ENCODE measurements at places on chromosomes 5 and 9.

DNA sequence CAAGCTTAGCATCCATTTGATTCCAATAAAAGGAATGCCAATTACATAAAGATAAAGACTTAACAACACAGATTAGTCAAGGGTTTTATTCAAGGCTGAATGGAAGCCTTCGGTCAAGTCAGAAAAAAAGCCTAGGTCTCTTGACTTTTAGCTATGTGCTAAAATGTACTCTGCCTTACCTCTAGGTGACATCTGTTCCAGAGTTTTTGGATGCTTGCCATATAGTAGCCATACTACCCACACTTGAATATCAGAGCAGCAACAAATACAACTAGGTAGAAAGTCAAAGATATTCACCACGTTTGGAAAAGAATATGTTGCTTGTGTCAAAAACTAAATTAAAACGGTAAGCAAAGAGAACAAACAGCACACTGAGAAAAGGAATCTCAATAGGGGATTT, 484.7 kb downstream of the ELAVL2 start:
- no peak for DNase-seq

DNA sequence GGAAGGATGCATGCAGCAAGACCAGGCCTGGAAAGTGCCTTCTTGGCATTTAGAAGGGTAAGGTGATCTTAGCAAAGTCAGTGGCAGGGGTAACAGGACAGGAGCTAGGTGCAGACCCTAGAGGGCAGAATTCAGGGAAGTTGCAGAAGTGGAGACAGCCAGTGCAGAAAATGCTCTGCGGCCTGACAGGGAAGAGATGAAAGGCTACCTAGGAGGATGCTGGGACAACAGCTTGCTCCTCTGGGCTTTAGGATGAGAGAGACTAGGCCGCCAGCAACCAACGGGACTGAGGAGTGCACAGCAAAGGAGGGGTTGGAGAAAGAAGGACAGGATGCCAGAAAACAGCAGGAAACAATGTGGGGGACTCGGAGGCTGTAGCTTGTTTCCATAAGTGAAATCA, 219.9 kb downstream of the FSTL4 start:
- no peak for DNase-seq

- no peak for DNase-seq
Observed at GRCh38 chr5:123868267-123868666, 356.3 kb downstream of the CSNK1G3 start.

DNA sequence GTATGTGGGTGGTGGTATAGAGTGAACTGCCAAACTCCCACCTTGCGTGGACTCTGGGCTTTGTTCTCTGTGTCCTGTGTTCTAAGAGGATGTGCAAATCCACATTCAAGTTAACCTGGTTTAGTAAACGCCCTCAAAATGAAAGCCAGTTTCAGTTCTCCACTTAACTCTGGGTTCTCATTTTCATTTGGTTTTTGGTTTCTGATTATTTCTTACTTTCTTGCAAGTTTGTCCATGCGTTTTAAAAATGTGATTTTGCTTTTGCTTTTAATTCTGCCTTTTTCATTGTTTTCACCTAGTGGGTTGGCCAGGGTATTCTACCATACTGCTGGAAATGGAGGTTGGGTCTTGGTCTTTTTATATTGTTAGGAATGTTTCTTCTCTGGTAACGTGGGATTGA, 38.2 kb downstream of the GALNT10 start:
- no peak for DNase-seq

- DNase-seq = no peak
Observed at GRCh38 chr5:93594591-93595419, 11.8 kb downstream of the NR2F1 start.

- DNase-seq = no peak
Observed at GRCh38 chr5:138533973-138534941, 8.8 kb downstream of the ETF1 start.

GRCh38 chr9:106324591-106325280, 538.2 kb upstream of the ZNF462 start:
- no peak for DNase-seq

- peak; percentile 15 for DNase-seq
Observed at GRCh38 chr9:105414947-105415661, 32.7 kb upstream of the FSD1L start.

GRCh38 chr5:75620184-75620959, 9.1 kb downstream of the ANKDD1B start:
- no peak for DNase-seq

DNA sequence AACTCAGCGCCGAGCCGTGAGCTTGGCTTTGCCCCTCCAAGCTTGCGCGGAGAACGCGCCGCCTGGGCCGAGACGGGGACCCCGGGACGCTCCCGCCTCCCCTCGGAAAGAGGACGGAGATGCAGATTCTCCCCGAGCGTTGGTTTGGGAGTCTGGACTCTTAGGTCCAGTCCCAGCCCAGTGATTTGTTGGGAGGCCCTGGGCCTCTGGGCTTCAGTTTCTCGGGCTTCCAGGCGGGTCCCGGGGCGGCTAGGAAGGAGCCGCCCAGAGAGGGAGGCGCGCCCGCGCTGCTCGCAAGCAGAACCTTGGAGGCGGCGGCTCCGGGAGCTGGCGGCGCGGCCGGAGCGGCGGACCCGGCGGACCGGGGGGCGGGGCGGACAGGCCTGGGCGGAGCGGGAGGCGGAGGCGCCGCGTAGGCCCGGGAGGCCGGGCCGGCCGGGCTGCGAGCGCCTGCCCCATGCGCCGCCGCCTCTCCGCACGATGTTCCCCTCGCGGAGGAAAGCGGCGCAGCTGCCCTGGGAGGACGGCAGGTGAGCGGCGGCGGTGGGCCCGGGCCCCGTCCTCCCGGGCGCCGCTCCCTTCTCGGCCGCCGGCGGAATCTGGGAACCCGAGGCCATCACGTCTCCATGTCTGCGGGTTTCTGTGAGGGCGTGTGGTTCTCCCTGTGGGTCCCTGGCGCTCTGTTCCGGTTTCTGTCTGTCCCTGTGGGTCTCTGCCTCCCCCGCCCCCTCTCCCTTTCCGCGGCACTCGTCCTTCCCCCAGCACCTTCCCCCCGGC, at the start of gene B4GALT7:
TSS of gene B4GALT7 (plus strand) at position 402 of the 777 bp plus-strand sequence. CDS start at position 481, 79 bp downstream.
- DNase-seq = no peak

GRCh38 chr5:14256026-14256690, 113.0 kb downstream of the TRIO start:
- DNase-seq = no peak

DNA sequence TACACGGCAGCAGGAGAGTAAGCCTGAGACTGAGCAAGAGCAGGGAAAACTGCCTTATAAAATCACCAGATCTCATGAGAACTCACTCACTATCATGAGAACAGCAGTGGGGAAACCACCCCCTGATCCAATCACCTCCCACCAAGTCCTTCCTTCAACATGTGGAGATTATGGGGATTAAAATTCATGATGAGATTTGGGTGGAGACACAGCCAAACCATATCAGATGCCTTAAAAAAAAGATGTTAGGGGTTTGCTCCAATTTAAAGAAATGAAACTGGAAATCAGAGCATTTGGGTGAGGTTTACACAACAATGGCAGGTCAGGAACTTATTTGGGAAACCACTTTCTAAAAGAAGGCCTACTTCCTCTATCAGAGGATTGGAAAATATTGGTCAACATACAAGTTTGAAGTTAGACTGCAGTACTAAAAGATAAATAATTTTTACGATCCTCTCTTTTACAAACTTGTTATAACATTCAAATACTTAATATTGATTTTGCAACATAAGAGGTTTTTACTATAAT, 105.1 kb downstream of the FBN2 start:
- DNase-seq = no peak

DNA sequence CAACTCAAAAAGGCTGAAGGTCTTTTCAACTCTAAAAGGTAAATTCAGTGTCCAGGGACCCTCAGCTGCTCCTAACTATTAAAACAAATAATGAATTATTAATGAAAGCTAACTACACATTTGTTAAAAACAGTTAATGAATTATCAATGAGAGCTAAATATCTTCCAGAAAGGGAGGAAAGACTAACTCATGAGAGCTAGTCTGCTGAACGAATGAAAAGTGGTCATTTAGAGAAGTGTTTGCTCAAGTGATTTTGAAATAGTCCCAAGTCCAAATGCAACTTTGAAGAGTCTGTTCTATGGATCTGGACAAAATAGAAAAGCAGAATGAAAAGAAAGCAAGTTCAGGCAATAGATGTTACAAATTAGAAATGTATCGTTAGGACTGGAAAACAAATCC, 133.9 kb upstream of the SPEF2 start:
- no peak for DNase-seq

- no peak for DNase-seq
Observed at GRCh38 chr5:26942481-26942880, 95.9 kb downstream of the CDH9 start.

DNA sequence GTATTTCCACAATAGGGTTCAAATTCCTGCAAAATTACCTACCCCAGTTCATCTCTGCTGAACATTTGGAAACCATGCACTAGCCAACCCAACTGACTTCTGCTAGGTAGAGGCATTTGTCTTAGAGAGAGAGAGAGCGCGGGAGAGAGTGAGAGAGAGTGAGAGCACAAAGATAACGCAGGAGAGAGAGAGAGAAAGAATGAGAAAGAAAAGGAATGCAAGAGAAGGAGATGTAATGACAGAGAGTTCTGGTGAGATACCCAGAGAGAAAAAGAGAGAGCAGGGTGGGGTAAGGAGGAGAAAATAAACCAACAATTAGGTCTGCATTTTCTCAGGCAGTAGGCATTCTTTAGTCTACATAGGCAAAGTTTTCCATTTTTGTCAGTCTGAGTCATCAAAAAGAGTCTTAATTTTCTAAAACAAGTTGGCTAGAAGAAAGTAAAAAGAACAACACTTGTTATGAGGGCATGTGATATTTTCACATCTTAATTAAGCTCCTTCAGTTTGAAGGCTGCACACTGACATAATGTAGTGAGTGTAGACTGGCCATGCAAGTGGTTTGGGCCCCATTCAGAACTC, 98.2 kb downstream of the MAP1B start:
- DNase-seq = no peak

- DNase-seq = no peak
Observed at GRCh38 chr9:106941916-106942315, 79.0 kb downstream of the ZNF462 start.

- no peak for DNase-seq
Observed at GRCh38 chr9:127629468-127630081, 17.5 kb downstream of the STXBP1 start.

GRCh38 chr5:72151169-72151568, 43.9 kb downstream of the MAP1B start:
- no peak for DNase-seq

GRCh38 chr5:170571281-170571731, 67.5 kb downstream of the KCNIP1 start:
- DNase-seq = no peak

- DNase-seq = no peak
Observed at GRCh38 chr9:132500193-132500592, 82.2 kb upstream of the BARHL1 start.

DNA sequence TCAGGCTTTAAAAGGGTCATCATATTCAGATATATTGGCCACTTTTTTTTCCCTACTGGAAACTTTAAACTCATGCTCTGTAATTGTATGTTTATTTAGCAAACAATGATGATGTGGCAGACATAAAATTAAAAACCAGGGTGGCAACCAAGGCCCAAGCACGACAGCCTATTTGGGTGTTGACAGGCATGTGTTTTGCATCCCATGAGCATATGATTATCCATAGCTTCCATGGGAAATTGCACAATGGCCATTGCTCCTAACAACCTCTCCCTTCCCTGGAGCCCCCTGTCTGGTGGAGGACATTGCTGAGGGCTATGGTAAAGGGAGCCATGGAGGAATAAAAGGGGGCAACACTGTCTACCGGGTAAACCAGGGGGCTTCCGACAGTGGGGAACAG, 134.7 kb downstream of the GAS1 start:
- no peak for DNase-seq

- no peak for DNase-seq
Observed at GRCh38 chr9:101567725-101568350, 26.9 kb downstream of the PPP3R2 start.
